Activated naive CD8-positive, alpha-beta T cell treated with anti-CD3 and anti-CD28 coated beads for 36 hours (primary cell): ENCODE measurements at places on chromosomes 4 and X. TPM values are rescaled to one million over a fixed set of nuclear protein-coding genes. Genes with fewer than 3 reads are reported as not detected.
A peak's percentile ranks its signal among the peaks of the same experiment; 100 is the strongest.

DNA sequence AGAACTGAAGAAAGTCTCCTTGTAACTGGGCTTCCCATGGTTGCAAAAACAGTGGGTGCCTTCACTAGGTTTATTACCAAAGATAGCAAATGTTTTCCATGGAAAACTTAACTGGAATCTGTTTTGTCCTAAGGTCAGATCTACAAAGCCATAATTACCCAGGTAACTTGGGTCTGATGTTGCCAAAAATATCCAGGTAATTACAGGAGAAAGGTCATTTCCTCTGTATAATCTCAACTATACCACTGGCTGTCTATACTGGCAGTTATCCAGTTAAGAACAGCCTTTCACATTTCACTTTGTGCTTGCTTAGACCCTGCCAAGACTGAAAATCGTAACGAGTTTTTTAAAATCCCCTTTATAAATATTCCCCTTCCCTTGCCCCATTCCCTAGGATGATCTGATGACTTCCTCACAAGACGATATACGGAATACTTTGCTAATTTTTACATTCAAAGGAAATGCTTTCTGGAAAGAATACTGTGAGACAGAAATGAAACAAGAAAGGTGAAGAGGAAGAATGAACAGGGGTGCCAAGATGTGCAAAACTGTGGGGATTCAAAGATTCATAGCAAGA lies 105.5 kb downstream of the MAML3 start:
- no peak for DNase-seq
- H3K4me1 ChIP-seq = peaks cover 48% of the 10 kb centered on the region
- peak overlapping the region; percentile 83 for H3K4me3 ChIP-seq
- no peaks in the 10 kb centered on the region for H3K27me3 ChIP-seq
- H3K36me3 ChIP-seq = no peaks in the 10 kb centered on the region
- H3K27ac ChIP-seq = peak overlapping the region; percentile 69

DNA sequence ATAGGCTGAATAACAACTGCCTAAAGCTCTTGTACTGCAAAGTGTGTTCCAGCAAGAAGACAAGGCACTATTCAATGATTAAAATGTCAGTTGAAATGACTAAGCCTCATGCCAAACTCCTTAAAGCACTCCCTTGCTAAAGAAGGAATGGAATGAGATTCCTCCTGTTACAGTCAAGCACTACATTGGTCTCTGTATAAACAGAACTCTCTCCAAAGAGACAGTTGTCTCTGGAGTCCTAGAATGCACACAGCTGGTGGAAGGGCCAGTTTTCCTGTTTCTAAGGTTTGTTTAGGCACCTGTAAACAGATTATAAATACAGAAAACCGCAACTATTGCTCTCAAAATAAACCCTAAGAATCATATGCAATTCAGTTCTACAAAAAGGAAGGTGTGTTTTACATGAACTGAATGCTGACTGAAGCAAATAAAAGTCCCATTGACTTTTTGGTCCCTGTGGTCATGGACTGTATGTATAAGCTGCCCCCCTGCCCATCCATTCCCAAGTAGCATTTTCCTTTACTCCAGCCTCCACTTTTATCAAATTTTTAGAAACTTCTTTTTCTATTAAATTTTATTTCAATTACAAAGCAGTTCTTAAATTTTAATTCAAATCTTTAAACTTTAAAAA lies 47.0 kb downstream of the FAT1 start:
- no peak overlapping the region for H3K27ac ChIP-seq
- DNase-seq = no peak
- H3K27me3 ChIP-seq = no peaks in the 10 kb centered on the region
- no peaks in the 10 kb centered on the region for H3K36me3 ChIP-seq
- H3K4me1 ChIP-seq = no peaks in the 10 kb centered on the region
- no peak overlapping the region for H3K4me3 ChIP-seq

DNA sequence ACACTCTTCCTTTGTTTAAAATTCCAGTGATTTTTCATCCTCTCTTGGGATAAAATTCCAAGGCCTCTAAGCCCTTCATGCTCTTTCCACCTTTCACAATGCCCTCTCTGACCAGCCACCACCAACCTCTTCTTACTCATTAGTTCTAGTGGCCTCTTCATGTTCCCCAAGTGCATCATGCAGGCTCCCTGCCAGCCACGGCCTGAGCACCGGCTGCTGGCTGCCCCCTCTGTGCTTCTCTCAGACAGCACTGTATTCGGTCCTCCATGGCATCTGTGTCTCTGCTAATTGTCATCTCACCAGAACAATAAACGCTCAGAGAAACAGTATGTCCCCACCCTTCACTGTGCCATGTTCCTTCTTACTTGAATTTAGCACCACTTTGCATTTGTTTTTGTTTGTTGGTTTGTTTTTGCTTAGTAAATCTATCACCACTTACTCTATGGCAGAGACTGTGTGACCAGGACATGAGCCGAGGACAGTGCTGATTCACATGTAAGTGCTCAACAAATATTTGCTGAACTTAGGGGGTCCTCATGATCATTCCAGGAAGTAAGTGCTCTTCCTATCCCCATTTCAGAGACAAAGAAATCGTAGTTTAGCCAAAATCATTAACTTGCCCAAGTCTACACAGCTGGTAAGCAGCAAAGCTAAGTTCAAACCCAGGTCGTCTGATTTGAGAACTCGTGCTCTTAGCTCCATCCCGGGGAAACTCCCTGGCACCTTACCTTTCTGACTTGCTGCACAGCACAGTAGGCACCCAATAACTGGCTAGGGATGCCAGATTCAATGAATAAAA lies 77.1 kb upstream of the UCP1 start:
- H3K4me1 ChIP-seq = peaks cover 1% of the 10 kb centered on the region
- H3K27ac ChIP-seq = no peak overlapping the region
- no peak for DNase-seq
- H3K4me3 ChIP-seq = no peak overlapping the region

- H3K36me3 ChIP-seq = no peaks in the 10 kb centered on the region
- no peak for DNase-seq
- H3K27me3 ChIP-seq = peaks cover 39% of the 10 kb centered on the region
- H3K4me3 ChIP-seq = no peak overlapping the region
- H3K27ac ChIP-seq = peak overlapping the region; percentile 66
Measured at GRCh38 chr4:1047106-1047975, 35.9 kb downstream of the FGFRL1 start.

GRCh38 chrX:33416273-33416805 lies 205.0 kb upstream of the DMD start:
- DNase-seq = no peak
- no peak overlapping the region for H3K27ac ChIP-seq
- H3K4me3 ChIP-seq = no peak overlapping the region
- H3K4me1 ChIP-seq = no peaks in the 10 kb centered on the region
- no peaks in the 10 kb centered on the region for H3K27me3 ChIP-seq
- H3K36me3 ChIP-seq = no peaks in the 10 kb centered on the region

GRCh38 chr4:55549888-55550287 lies 3.2 kb upstream of the CLOCK start:
- no peak for DNase-seq
- peak overlapping the region; percentile 79 for H3K27ac ChIP-seq
- peaks cover 23% of the 10 kb centered on the region for H3K4me1 ChIP-seq
- peaks cover 2% of the 10 kb centered on the region for H3K36me3 ChIP-seq
- no peak overlapping the region for H3K4me3 ChIP-seq

VCX gene
- total RNA-seq = not detected

SPANXB1 gene
- total RNA-seq = not detected

DNA sequence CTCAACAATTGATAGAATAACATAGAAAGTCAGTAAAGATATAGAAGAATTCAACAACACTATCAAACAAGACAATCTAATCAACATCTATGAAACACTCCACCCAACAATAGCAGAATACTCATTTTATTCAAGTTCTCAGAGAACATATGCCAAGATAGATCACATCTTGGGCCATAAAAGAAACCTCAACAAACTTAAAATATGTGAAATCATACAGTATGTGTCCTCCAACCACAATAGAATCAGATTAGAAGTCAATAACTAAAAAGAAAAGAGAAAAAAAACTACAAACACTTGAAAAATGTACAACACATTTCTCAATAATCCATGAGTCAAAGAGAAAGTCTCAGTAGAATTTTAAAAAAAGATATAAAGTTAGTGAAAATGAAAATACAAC lies 78.6 kb upstream of the LDB2 start:
- no peak overlapping the region for H3K4me3 ChIP-seq
- peaks cover 19% of the 10 kb centered on the region for H3K27me3 ChIP-seq
- no peak overlapping the region for H3K27ac ChIP-seq
- no peaks in the 10 kb centered on the region for H3K4me1 ChIP-seq
- no peak for DNase-seq
- no peaks in the 10 kb centered on the region for H3K36me3 ChIP-seq

- peaks cover 4% of the 10 kb centered on the region for H3K4me1 ChIP-seq
- DNase-seq = no peak
- no peaks in the 10 kb centered on the region for H3K27me3 ChIP-seq
- H3K4me3 ChIP-seq = no peak overlapping the region
- peaks cover 2% of the 10 kb centered on the region for H3K36me3 ChIP-seq
- no peak overlapping the region for H3K27ac ChIP-seq
Measured at GRCh38 chrX:103550415-103551051, 31.2 kb upstream of the RAB40A start.

DNA sequence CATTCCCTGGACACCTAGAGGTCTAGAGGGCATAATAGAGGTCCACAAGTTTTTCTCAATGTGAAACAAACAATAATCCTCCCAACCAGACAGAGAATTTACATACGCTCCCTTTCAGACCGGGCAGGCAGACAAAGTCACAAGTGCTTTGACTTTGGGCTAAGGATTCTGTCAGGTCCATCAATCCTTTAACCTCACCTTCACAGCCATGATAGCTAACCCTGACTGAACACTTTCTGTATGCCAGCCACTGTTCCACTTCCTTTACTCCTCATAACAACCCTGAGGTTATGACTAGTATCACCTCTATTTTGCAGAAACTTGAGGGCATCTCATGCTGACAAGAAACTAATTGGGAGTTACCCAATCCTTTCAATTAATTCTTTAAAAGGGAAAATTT lies 118.8 kb upstream of the AFF2 start:
- H3K27ac ChIP-seq = peak overlapping the region; percentile 97
- DNase-seq = no peak
- H3K36me3 ChIP-seq = no peaks in the 10 kb centered on the region
- H3K4me3 ChIP-seq = peak overlapping the region; percentile 76
- peaks cover 20% of the 10 kb centered on the region for H3K4me1 ChIP-seq

GRCh38 chrX:8242431-8243020 lies 71.5 kb upstream of the VCX2 start:
- no peak overlapping the region for H3K27ac ChIP-seq
- H3K4me3 ChIP-seq = no peak overlapping the region
- no peak for DNase-seq
- no peaks in the 10 kb centered on the region for H3K36me3 ChIP-seq

- H3K27ac ChIP-seq = peak overlapping the region; percentile 95
- H3K4me3 ChIP-seq = peak overlapping the region; percentile 68
- H3K4me1 ChIP-seq = peaks cover 51% of the 10 kb centered on the region
- DNase-seq = no peak
Measured at GRCh38 chrX:118503260-118504041, 7.8 kb downstream of the DOCK11 start.

DNA sequence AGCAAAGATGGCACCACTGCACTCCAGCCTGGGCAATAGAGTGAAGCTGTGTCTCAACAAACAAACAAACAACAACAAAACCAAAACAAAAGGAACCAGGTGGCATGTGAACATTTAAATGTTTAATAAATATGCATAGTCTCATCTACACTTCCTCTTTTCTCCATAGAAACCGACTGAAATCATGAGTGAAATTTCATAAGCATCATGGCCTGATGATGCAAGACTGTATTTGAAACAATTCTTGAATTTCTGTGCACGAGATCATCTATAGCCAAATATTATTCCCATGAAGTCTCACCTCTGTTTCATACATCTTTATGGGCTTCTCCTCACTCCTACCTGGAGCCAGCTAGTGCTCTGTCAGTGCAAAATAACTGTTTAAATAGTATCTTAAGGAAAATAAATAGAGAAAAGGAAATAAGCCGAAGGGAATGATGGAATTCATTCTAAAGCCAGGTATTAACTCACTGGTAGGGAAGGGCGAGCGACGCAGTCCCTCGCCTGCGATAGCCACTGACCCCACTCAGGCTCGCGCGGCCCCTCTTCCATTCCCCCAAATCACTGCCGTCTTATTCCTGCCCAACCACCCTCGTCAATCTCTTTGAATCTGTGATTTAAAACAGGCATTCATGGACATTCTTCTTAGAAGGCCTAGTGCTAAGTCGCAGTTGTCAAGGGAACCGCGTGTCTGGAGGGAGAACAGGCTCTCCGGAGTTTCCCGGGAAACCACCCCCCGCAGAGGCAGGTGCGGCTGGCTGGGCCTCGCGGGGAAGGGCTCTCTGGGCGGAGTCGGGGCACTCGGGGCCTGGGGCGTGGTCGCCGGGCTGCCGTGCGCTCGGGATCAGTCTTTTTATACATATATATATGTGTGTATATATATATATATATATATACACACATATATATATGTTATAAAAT lies 52.4 kb upstream of the TRIM2 start:
- H3K36me3 ChIP-seq = peaks cover 2% of the 10 kb centered on the region
- no peak overlapping the region for H3K27ac ChIP-seq
- no peak overlapping the region for H3K4me3 ChIP-seq
- peaks cover 44% of the 10 kb centered on the region for H3K4me1 ChIP-seq
- DNase-seq = peak; percentile 71
- peaks cover 26% of the 10 kb centered on the region for H3K27me3 ChIP-seq

KLB gene
- total RNA-seq = not detected

SMAD1 gene
- total RNA-seq = 1.7 TPM

- peaks cover 8% of the 10 kb centered on the region for H3K27me3 ChIP-seq
- peak overlapping the region; percentile 52 for H3K4me3 ChIP-seq
- H3K36me3 ChIP-seq = peaks cover 7% of the 10 kb centered on the region
- no peak for DNase-seq
Measured at GRCh38 chr4:78937837-78938236, 1.4 kb downstream of the PAQR3 start.

GRCh38 chr4:74038425-74039314 lies at the start of gene CXCL3:
Gene CXCL3, minus strand, starts transcription at chr4:74038689. Its CDS starts 78 bp downstream, at chr4:74038611.
- H3K27ac ChIP-seq = no peak within 1 kb of the TSS
- H3K4me3 ChIP-seq = peak within 1 kb of the TSS; percentile 74
- peak; percentile 20 for DNase-seq

GRCh38 chrX:42696536-42697124 lies 81.3 kb downstream of the PPP1R2C start:
- no peaks in the 10 kb centered on the region for H3K36me3 ChIP-seq
- no peak overlapping the region for H3K27ac ChIP-seq
- no peak for DNase-seq
- no peaks in the 10 kb centered on the region for H3K27me3 ChIP-seq
- H3K4me1 ChIP-seq = no peaks in the 10 kb centered on the region

PABPC1L2A gene
- total RNA-seq = not detected

GRCh38 chr4:37653601-37654000 lies 32.6 kb downstream of the RELL1 start:
- H3K4me3 ChIP-seq = no peak overlapping the region
- no peak for DNase-seq
- no peaks in the 10 kb centered on the region for H3K27me3 ChIP-seq

ZFP42 gene
- total RNA-seq = not detected

FGF2 gene
- 2.0 TPM for total RNA-seq

GRCh38 chrX:31483336-31483735 lies 411.5 kb upstream of the FTHL17 start:
- no peak overlapping the region for H3K27ac ChIP-seq
- no peaks in the 10 kb centered on the region for H3K27me3 ChIP-seq
- no peaks in the 10 kb centered on the region for H3K4me1 ChIP-seq

- DNase-seq = no peak
- peaks cover 7% of the 10 kb centered on the region for H3K36me3 ChIP-seq
- no peaks in the 10 kb centered on the region for H3K27me3 ChIP-seq
Measured at GRCh38 chrX:154695911-154696675, 42.7 kb upstream of the CTAG2 start.
